ENCODE measurements at places on chromosomes 12 and 14. TPM values are rescaled to one million over a fixed set of nuclear protein-coding genes. Genes with fewer than 3 reads are reported as not detected.
A peak's percentile ranks its signal among the peaks of the same experiment; 100 is the strongest.

DNA sequence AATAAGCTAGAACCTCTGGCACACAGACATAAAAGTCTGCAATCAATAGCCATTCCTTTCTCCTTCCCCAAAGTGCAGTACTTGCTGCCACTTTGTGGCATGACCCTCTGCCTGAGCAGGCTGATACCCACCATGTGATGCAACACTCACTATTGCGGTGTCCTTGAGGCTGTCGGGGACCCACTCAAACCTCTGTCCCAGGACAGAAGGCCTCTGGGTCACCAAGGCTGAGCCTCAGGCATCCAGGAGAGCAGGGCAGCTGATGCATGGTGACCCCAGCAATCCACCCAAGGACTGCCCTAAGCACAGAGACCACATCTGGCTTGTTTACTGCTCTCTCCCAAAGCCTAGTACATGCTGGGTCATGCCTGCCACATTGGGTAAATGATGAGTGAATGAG, 114.2 kb downstream of the DPF3 start:
- no peak for DNase-seq

DNA sequence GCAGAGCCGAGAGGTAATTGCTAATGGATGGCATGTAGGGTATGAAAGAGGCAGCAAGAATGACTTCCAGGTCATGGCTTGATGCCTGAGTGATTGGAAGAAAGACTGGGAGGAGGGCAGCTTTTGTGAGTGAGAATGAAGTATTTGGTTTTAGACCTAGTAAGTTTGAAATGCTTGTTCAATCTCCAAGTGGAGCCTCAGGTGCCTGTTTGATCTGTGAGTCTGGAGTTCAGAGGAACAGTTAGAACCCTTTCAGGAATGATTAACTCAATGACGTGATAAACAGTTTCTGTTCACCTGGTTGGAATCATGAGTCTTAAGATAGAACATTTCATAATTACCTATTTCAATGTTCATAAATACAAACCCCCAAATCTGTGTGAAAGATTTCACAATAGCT, 10.4 kb downstream of the KCNJ8 start:
- no peak for DNase-seq

GRCh38 chr12:125919856-125920470, 854.7 kb downstream of the AACS start:
- no peak for DNase-seq

DNA sequence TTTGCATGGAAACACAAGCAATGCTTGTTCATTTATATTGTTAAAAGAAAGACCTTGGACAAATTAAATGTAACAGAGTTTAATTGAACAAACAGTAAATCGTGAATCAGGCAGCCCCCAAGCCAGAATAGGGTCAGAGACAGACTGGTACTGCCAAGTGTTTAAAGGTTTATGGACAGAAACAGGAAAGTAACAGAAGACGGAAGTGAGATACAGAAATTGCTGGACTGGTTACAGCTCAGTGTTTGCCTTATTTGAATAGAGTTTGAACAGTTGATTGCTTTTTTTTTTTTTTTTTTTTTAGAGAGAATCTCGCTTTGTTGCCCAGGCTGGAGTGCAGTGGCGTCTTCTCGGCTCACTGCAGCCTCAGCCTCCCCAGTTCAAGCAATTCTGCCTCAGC, 50.3 kb downstream of the DAO start:
- DNase-seq, result no peak

- DNase-seq, result peak; percentile 81
Measured at GRCh38 chr14:73728717-73729330, 14.6 kb upstream of the PNMA1 start.

The UTP20 gene
- 25.8 TPM for total RNA-seq

DNA sequence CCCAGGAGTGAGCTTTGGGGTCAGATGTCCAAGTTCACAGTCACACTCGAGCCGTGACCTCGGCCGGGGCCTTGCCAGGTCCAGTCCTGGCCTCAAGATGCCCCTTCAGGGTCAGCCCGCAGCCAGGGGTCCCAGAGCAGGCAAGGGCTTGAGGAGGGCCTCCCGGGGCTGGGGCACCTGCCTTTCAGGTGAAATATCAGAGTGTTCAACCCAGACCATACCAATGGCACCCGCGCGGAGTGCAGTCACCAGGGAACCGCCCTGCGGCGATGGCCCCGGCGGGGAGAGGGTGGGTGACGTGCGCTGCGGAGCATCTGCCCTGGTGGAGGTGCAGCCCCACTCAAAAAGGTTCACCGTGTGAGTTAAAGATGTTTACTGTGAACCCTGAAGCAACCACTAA, 16.9 kb downstream of the LRCOL1 start:
- no peak for DNase-seq

- no peak for DNase-seq
Measured at GRCh38 chr14:74592476-74593201, 19.4 kb downstream of the LTBP2 start.

The MANSC4 gene
- not detected for total RNA-seq

GRCh38 chr12:63838411-63838810, 6.1 kb upstream of the SRGAP1 start:
- no peak for DNase-seq

GRCh38 chr12:15278816-15279658, 43.3 kb upstream of the PTPRO start:
- no peak for DNase-seq

- DNase-seq, result peak; percentile 72
Measured at GRCh38 chr14:50396631-50397389, at the start of gene CDKL1. Gene CDKL1 (minus strand): TSS chr14:50396881. CDS start chr14:50395868, 1,013 bp downstream.

- no peak for DNase-seq
Measured at GRCh38 chr14:104370256-104370870, 209.2 kb upstream of the C14orf180 start.

GRCh38 chr12:104575442-104576186, 118.9 kb downstream of the CHST11 start:
- DNase-seq, result no peak

DNA sequence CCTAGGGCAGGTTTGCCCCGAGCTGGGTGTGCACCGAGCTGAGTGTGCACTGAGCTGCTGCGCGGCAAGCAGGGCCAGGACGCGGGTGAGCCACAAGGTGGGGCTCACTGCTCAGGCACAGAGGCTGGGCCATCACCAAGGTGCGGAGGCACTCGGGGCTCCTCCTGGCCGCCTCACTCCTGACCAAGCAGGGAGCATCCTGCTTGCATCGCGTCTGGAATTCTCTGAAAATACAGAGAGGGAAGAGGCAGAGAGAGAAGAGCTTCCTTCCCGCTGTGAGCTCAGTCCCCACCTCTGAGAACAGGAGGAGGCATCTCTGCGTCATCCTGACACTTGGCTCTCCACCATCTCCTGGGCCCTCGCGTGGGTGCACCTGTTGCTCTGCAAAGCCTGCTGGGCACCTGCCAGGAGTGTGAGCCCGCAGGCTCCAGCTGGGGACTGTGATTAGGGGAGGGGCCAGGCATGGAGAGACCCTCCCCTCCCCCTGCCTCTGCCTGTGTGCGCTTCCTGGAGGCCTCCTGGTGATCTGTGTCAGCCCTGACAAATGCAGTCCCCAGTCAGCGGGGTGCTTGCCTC, 116.3 kb downstream of the GLT1D1 start:
- DNase-seq, result peak; percentile 36

The ADAM21 gene
- total RNA-seq, result not detected

Data from K562 (cell line).